ENCODE measurements at places on chromosomes 1 and 21.

- no peak for DNase-seq
Observed at GRCh38 chr1:31524186-31524901, 52.0 kb upstream of the TINAGL1 start.

GRCh38 chr1:246034630-246035029, 472.4 kb downstream of the SMYD3 start:
- DNase-seq: no peak

- DNase-seq: no peak
Observed at GRCh38 chr1:38474738-38475623, 384.6 kb downstream of the RRAGC start.

DNA sequence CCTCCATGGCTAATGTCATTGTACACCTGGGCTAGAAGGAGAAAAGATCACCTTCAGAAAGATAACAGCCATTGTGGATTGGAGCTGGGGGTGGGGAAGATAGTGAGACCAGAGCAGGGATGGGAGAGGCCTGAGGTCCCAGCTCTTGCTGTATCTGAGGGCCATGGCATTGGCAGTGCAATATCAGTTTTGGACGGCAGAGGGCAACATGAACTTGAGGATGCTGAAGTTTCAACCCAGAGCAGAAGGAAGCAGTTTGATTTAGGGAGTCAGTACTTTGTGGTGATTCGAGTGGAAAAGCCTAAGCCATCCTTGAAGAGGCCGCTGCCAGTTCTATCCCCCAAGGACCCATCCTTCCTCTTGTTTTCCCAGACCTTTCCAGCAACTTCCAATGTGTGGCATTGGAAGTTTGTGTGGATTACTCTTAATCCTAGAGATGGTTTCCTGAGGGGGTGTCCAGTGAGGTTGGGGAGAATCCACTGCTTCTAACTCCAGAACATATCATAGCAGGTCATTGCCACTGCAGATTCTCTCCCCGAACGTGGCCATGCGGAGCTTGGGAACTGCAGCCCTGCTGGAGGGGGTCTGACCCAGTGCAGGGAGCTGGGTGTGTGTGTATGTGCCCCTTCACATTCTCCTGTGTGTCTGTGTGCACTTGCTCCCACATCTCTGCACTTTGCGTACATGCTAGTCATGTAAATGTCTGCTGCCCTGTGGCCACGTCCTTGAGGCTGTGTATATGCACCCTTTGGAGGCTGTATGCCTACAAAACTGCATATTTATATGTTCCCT, 24.1 kb downstream of the SLC26A9 start:
- DNase-seq: peak; percentile 69

DNA sequence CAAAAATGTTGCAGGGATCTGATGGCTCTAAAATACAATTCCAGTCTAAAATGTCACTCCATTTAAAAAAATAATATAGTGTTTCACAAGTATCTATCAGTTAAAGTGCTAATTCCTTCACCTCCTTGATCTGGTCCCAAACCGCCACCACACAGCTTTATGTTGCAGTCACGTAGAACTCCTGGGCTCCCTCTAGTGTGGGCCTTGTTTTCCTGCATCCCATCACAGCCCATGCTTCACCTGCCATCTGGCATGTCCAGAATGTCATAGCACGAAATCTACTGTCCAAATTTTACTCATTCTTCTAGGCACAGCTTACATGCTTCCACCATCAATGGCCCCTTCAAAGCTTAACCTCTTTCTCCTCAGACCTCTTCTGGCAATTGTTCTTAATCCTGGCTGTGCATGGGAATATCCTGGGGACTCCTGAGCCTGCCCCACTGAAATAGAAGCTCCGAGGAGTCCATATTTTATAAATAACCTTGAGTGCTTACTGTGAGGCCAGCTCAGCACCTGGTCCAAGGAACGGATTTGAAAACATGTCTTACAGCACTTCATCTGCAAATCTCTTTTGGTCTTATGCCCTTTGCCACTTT, 15.5 kb downstream of the FYB2 start:
- DNase-seq: peak; percentile 56

- no peak for DNase-seq
Observed at GRCh38 chr21:38921511-38922251, 116.0 kb downstream of the ETS2 start.

- no peak for DNase-seq
Observed at GRCh38 chr1:183075861-183076260, 52.6 kb downstream of the LAMC1 start.

- DNase-seq: no peak
Observed at GRCh38 chr1:100130552-100131077, 2.1 kb downstream of the SASS6 start.

- no peak for DNase-seq
Observed at GRCh38 chr1:57067863-57068262, 102.0 kb upstream of the C8B start.

DNA sequence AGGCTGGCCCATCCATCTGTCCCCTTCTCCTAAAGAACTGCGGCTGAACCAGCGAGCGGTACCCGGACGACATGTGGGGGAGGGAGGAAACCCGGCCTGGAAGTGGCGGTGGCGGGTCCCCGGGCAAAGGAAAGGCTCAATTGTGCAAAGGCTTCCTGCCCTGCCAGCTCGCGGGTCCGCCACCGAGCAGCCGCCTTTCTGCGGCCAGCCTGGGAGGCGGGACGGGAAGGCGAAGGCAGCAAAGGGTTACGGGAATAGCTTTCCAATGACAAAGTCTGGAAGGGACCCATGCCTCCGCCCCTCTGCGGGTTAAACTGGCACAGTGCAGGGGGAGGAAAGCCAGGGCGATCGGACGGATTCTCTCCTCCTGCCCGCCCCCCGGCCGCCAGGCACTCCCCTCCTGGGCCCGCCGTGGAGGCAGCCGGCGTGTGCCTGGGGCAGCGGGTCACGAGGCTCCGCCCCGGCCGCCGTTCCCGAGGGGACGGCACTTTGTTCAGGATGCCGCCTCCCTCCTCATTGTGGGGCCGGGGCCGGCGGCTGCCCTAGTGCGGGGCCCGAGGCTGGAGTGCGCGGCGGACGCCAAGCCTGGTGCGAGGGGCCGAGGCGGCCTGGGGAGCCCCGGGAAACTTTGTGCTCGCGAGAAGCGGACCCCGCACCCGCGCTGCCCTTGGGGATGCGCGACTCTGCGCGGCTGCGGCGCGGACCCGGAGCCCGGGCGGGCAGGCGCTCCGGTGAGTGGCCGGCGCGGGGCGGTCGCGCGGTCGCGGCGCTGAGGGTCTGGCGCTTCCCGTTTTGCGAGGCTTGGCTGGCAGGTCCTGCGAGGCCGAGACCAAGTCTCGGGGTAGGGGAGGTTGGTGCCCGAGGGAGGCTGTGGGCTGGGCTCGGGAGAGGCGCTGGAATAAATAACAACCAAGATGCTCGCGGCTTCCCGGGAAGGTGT, at the start of gene NAV1:
NAV1 (plus strand) TSS at position 516 of the 940 bp plus-strand sequence. CDS start 83,758 bp downstream, outside the sequence.
- peak; percentile 70 for DNase-seq

GRCh38 chr1:39098546-39099250, 72.5 kb downstream of the NDUFS5 start:
- DNase-seq: peak; percentile 95

GRCh38 chr1:2060072-2060471, 9.9 kb downstream of the PRKCZ start:
- no peak for DNase-seq

- no peak for DNase-seq
Observed at GRCh38 chr1:247322849-247323586, 8.6 kb downstream of the ZNF496 start.

DNA sequence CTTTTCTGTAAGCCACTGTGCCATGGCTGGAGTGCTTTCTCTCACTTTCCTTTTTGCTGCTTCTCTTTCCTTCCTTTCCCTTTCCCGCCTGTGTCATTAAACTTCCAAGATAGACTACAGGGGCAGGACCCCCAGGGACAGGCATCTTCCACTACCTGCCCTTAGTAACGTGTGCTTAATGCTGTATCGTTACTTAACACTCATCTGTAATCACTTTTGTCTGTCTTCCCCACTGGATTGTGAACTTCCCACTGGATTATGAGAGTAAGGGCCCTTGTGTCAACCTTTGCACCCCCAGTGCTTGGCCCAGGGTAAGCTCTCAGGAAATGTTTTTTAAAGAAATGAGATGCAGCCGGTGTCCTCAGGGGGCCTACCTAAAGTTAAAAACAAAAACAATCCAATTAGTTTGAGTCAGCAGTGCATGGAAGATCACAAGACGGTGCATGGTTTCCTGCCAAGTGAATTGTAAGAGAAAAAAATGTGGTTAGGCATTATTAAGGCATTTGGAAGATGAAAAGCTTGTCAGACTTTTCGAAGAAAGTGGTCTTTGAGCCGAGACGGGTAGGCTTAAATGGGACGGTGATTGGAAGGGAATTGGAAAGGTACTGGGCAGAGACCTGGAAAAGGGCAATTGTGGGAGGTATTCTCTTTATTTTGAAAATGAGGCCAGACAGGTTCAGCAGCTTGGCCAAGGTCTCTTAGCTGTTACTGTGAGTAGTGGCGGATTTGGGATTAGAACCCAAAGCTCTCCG, 958 bp downstream of the LYPLAL1 start:
- peak; percentile 27 for DNase-seq

- DNase-seq: no peak
Observed at GRCh38 chr1:229237320-229237719, 33.6 kb upstream of the RAB4A start.

GRCh38 chr1:27318136-27318535, 3.8 kb upstream of the TMEM222 start:
- no peak for DNase-seq

DNA sequence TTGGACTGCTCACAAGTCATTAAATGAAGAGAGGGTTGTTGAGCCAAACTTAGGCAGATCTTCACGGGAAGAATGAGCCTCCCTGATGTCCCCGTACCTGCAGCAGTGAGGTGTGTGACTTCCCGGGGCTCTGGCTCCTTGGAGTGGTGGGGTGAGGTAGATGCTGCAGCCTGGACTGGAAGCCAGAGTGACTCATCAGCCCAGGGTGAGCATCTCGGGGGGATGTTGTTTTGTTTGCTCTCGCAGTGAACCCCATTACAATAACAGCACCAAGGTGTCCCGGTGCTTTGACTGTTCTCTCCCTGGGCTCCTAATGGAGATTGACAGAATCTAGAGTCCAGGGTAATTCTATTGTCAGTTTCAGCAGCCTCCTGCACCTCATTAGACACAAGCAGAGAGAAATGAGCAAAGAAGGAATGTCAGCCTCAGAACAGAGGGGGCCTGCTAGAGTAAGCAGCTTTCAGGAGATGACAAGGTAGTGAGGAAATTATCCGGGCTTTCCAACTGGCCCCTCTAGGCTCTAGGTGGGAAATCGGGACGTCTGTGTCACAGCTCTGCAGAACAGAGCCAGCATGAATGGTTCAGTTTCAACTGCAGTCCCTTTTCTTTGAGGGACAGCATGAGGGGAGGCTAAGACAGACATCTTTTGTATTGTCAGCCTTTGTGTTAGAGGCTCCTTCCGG, 36.0 kb upstream of the LRRN2 start:
- peak; percentile 55 for DNase-seq

DNA sequence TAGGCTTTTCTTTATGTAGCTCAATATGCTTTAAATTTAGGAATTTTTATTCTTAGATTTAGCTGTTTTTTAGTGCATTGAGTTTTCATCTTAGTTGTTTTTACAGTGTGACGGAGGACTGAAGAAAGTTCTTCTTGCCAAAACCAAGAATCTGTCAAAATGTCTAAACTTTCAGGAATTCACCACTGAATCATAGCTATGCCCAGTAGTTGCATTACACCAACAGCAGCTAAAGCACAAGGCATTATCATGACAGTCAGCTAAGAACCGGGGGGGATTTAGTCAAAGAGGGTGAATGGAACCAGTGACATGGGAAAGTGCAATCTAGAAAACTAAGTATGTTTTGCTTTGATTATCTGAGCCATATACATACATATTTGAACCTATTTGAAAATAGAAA, 6.5 kb upstream of the C1orf146 start:
- no peak for DNase-seq

DNA sequence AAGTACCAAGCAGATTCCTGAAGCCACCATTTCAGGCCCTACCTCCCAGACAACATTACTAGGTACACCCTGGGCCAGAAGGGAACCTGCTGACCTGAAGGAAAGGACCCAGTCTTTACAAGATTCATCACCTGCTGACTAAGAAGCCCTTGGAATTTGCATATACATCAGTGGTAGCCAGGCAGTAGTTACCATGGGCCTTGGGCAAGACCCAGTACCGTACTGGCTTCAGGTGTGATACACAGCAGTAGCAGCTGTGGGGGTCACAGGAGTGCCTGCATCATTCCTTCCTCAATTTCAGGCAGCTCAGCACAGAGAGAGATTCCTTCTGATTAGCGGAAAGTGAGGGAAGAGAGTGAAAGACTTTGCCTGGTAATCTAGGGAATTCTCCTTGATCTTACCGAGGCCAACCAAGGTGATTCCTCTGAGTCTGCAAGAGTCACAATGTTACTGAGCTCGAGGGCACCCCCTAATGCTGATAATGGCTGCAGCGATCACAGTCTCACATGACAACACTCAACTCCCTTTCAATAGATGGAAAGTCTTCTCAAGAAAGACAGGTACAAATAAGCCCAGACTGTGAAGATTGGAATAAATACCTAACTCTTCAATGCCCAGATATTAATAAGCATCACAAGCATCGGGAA, 22.0 kb upstream of the UHMK1 start:
- no peak for DNase-seq

- DNase-seq: no peak
Observed at GRCh38 chr1:56843544-56843943, 11.1 kb upstream of the C8A start.

GRCh38 chr1:150302338-150302737, 8.7 kb downstream of the MRPS21 start:
- DNase-seq: no peak

DNA sequence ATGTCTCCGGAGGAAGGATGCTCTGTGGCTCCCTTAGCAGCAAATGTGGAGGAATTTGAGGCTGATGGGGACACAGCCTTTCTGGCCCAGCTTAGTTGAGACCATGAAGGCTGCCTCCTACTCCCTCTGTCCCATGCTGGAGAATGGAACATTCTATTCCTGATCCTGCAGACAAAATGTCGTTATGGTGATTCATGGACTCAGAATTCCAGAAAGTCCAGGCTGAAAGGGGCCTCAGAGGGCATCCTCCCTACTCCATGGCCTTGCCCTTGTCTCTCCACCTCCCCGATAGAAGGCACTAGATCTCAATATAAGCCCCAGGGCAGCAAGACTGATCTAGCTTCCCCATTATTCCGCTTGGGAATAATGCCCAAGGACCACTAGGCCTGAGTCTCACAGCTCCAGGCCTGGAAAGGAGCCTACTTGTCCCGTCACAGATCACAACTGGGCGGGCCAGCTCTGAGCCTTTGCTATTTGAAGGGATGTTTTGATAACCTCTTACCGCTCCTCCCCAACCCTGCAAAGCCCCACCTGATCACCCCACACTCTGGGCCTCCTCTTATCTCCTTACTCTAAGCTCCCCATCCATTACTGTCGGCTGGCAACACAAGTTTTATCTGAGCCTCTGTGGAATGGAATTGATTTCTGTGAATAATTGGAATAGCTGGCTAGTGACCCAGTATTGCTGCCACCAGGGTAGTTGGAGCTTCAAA, 52.8 kb upstream of the TRABD2B start:
- no peak for DNase-seq

- peak; percentile 51 for DNase-seq
Observed at GRCh38 chr1:34929853-34930701, 627 bp upstream of the DLGAP3 start.

Measured in neuronal stem cell (in vitro differentiated cells).